Aorta (tissue), 5 donors: ENCODE measurements at places on chromosomes 13 and 19. TPM values are rescaled to one million over a fixed set of nuclear protein-coding genes. Genes with fewer than 3 reads are reported as not detected.

DNA sequence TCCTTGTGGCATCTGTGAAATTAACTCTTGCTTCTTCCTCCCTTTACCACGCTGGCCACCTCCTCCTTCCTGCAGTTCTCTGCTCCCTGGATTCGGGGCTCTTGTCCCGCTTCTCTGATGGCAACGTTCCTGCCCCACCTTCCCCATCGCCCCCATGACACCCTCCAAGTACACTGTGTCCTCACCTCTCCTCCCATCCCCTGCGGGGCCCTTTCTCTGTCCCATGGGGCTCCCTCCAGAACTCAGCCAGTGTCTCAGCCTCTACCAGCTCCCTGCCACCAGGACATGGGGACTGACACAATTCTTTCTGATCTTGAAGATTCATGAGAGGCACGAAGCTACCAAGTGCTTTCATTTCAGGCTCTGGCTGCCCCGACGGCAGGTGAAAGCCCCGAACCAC lies 9.1 kb downstream of the CARS2 start:
- no peak for DNase-seq

DNA sequence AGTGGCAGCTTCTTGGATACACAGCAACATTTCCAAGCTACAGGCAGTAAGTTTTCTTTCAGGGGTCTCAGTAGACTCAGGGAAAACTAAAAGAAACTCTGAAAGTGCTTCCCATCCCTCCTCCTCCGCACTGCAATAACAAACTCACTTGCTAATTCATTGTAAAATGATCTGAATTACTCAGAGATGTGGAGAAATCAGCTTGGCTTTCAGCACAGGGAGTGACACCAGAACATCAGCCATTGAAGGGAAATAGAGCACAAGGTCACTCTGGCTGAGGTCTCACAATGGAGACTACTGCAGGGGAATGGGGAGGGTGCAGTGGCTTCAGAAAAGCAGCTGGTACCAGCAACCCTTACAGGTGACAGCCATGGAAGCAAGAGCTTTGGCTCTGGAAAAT lies 137.3 kb upstream of the SERP2 start:
- DNase-seq = no peak

DNA sequence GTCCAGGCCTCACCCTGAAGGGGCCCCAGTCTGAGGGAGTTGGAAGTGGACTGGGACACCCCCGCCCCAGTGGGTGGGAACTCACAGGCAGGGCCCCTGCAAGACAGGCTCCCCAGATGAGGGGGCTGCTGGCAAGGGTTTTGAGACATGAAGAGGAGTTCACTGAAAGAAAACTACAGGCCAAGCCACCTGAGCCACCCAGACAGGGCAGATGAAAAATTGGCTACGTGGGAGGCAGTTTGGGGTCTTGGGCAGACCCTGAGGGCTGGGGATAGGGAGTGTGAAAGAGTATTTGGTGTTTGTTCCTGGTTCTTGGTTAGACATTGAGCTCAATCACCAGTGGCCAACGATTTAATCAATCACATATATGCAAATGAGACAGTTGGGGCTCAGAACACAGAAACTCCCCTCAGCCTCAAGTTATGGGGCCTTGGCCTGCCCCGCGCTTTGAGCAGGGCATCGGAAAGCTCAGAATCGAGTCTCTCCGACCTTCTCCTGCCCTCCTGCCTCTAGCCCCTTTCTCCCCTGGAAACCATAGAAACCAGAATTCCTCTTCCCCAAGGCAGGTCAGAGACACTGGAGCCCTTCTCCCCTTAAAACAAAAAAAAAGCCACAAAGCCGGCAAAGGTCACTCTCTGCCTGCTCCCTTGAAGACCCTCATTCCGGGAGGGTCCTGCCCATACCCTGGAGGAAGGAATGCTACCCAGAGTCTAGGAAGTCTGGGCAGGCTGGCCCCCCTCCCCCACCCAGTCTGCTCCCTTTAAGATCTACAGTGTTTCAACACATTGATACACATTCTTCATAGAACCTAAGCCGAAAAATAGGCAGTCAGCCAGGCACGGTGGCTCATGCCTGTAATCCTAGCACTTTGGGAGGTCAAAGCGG lies 1.3 kb upstream of the ISYNA1 start:
- no peak for DNase-seq

- no peak for DNase-seq
Observed at GRCh38 chr13:96025283-96025682, 27.9 kb downstream of the UGGT2 start.

DNA sequence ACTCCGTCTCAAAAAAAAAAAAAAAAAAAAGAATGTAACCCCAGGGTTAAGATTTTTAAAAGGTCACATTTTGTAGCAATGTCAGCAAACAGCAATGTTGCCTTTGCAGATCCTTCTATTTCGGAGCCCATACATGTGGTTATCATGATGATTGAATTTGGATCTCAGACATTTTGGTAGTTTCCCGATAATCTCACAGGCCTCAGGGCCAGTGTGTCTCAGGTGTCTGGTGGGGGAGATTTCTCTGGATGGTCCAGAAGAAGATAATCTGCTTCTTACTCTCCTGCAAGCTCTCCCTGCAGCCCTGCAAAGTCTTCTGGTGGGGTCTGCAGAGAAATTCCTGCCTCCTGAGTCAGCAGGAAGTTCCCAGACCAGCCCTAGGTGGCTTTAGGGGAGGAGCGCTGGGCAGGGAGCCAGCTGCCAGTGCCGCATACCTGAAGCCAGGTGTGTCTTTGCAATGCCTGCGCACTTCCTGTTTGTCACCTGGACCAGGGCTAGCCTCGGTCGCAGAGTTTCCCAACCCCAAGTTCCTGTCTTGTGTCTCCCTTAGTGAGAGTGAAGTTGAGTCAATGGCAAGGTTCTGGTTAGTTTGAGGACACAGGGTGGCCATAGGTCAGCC lies 1.4 kb downstream of the SH2D3A start:
- no peak for DNase-seq

- DNase-seq = no peak
Observed at GRCh38 chr13:73141292-73141771, 82.5 kb downstream of the KLF5 start.

DNA sequence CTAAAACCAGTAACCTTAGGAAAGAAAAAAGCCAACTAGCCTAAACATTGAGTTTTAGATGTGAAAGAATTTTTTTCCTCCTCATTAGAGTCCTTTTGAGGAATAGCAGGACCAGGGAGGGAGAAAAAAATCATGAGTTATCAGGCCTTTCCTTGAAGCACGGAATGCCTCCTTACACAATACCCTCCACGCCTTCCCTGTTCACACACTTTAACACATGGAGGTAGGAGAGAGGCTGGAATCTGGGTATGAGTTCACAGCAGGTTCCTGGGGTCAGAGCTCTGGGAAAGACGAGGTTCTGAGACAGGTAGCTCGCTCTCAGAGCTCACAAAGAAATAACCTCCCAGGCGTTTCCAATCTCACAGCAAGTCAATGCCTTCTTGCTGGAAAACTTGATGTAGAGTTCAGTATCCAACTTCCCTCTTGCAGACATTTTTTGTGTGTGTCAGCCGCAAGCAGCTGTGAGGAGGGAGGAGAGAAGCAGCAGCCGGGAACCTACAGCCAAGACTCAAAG lies 716 bp downstream of the ZNF573 start:
- DNase-seq = no peak

DNA sequence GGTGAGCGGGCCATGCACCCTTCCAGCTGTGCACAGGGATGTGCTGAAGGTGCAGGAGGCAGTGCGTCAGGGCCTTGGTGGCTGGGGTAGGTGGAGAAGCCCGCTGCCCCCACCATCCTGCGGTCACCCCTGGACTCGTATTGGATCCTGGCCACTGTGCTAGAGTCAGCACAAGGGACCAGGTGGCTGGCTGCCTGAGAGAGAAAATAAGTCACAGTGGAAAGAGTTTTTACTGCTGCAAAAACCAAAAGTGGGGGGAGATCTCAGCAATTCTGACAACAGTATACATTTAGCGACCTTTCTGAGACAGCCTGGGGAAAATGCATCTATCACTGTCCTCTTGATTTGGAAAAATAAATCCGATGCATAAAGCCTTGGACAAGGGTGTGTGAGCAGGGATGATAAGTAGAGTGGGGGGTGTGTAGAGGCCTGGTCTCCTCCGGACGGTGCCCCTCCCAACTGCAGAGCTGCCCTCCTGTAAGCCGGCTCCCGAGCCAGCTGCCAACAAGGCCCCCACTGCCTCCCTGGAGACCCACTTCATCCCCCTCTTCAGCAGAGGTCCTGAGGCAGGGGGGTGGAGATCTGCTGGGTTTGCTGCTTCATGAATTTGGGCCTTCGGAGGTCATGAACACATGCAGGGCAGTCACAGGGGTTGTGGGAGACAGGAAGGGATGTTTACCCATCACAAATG lies 84.2 kb downstream of the SLC7A1 start:
- no peak for DNase-seq

- DNase-seq = no peak
Observed at GRCh38 chr19:10604460-10604980, 17.4 kb upstream of the AP1M2 start.

DNA sequence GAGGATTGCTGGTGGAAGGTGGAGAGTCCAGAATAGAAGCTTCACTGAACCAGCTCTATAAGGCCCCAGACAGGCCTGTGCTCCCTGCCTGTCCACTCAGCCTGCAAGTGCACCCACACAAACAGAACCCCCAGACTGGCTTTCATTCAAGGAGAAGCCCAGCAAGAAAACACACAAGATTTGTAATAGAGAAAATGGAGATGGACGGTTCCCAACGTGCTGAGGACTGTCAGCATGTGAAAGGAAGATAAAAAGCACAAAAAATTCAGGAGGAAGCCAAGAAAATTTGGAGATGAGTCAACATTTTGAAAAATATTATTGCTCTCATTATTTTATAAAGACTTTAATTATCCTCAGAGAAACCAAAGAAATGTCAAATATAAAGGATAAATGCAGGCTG lies 218.2 kb upstream of the SLC10A2 start:
- no peak for DNase-seq

DNA sequence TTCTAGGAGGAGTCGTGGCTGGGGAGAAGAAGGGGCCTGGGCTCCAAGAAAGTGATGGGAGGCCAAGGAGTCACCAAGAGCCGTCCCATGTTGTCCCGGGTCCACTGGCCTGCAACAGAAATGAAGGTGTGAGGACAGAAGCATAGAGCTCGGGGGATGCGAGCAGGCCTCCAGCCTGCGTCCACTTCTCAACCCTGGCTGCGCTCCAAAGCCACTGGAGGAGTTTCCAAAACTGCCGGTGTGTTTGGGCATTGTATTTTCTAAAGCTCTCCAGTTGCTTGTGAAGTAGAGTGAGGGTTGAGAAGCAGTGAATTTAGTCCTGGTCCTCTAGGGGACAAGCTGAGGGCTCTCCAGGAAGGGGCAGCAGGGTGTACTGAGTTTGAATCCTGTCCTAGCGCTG lies 13.0 kb downstream of the FFAR2 start:
- no peak for DNase-seq

- DNase-seq = no peak
Observed at GRCh38 chr13:113196970-113197737, 11.3 kb downstream of the PCID2 start.

DNA sequence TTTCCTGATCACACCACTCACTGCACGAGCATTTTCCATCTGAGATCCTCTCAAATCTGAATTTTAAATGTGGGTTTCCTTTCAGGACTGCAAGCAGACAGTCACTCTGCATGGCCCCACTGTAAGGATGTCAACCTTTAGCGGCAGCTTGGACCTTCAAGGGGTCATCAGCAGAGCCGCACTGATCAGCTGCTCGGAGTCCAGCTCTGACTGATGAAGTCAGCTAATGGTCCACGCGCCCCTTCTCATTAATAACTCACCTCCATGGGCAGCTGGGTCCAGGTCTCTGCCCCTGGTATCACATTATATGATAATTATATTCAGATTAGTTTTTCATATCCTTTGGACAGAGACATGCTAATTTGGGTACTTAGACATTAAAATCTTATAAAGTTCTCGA lies 36.1 kb upstream of the PDCD5 start:
- DNase-seq = peak; percentile 26

GRCh38 chr19:16361926-16362325 lies 37.3 kb downstream of the KLF2 start:
- DNase-seq = no peak

DNA sequence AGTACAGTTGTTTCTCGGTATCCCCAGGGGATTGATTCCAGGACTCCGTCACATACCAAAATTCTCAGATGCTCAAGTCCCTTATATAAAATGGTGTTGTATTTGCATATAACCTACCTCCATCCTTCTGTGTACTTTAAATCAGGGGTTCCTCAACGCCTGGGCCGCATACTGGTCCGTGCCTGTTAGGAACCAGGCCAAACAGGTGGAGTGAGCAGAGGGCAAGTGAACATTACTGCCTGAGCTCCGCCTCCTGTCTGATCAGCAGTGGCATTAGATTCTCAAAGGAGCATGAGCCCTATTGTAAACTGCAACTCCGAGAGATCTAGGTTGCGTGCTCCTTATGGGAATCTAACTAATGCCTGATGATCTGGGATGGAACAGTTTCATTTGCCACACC lies 42.2 kb upstream of the KCTD4 start:
- no peak for DNase-seq

DNA sequence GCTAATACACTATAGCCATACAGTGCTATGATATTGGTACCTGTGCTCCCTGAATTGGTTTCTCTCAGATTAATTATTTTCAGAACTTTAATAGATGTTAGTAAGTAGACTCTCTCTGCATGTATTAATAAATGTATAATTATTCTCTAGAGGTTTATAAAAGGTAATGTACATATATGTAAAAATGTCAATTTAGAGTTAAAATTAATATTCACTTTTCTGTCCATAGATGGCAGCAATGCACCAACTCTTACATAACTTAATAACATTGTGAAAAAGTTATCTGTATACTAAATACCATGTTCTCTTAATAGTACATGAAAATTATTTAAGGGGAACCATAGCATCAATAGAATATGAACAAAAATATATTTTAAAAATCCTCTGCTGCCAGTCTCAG lies 515.0 kb upstream of the KLHL1 start:
- DNase-seq = no peak

- no peak for DNase-seq
Observed at GRCh38 chr13:54449922-54450321, 1421.3 kb downstream of the OLFM4 start.

DNA sequence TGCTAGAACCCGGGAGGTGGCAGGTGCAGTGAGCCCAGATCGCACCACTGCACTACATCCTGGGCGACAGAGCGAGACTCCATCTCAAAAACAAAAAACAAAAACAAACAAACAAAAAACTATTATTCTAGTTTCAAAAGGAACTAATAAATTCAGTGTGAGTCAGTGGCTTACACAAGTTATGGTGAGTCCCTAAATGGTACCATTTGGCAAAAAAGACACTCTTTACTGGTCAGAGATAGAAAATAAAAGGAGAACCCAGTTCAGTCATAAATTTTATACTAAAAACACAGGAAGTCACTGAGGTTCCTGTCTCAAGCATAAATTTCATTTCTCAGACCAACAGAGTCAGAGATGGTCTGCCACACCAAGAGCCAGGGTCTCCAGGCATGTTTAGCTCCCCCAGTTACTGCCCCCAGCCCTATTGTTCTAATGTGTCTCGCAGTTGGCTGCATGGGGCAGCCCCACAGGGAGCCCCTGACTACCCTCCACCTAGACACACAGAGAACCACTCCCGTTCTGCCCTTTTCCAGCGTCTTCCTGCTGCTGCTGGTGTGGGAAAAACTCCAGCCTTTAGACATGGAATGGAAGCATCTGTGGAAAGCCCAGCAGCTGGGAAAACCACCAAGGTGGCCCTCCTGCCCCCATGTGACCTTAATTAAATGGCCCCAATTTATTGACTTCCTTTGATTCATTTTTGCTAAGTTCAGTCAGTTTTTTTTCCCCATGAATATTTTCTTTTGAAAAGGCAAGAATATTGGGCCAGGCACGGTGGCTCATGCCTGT lies 12.2 kb downstream of the THSD1 start:
- no peak for DNase-seq

NACC1 gene
- total RNA-seq = 26.0 TPM

POU2F2 gene
- total RNA-seq = 2.7 TPM

ZNF90 gene
- 6.5 TPM for total RNA-seq

ZNF492 gene
- 0.36 TPM for total RNA-seq
